Iris pigment epithelial cell (primary cell): ENCODE measurements at places on chromosomes 1 and 21.
A peak's percentile ranks its signal among the peaks of the same experiment; 100 is the strongest.

DNA sequence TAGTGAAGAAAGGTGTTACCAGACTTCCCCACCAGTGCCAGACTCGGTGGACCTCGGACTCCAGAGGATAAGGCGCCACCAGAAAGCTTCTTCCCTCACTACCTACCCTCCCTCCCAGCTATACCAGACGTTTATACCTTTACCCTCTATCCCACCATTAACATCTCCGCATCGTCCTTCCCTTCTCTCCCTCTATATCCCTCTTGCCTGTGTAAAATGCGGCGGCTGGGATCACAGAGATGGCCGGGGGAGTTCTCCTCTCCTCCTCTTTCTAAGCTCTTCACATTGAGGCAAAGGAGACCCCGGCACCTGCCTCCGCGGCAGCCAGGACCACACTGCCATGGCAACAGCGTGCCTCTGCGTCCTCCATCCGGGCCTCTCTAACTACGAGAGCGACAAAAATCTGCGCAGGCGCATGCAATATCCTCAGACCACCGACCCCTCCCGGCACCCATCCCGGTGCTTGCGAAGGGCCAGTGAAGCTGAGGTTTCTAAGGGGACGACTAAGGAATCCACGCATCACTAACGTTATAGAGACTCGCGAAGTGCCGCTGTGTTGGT lies at the start of gene CCDC181:
CCDC181 (minus strand) TSS at position 394 of the 561 bp plus-strand sequence. CDS start 2,547 bp downstream, outside the sequence.
- DNase-seq: peak; percentile 50

DNA sequence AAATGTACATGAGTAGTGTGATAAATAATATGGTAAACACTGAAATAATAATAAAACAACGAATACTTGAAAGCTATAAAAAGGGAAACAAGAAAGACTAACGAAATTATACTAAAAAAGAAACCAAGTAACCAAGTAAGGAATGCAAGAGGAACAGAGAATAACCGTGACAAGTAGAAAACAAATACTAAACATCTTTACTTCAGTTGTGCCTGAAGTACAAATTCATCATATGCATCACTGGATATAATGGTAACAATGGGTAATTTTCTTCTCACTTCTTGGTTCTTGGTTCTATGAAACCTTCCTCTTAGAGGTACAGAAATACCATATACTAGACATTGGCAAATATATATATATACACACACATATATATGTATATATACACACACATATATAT lies 1093.6 kb upstream of the B3GALT2 start:
- DNase-seq: no peak

- DNase-seq: peak; percentile 39
These were observed 576 bp downstream of the ZFP69 start for GRCh38 chr1:40477678-40478053.

- no peak for DNase-seq
These were observed 205.7 kb upstream of the SAMSN1 start for GRCh38 chr21:14751602-14752344.

DNA sequence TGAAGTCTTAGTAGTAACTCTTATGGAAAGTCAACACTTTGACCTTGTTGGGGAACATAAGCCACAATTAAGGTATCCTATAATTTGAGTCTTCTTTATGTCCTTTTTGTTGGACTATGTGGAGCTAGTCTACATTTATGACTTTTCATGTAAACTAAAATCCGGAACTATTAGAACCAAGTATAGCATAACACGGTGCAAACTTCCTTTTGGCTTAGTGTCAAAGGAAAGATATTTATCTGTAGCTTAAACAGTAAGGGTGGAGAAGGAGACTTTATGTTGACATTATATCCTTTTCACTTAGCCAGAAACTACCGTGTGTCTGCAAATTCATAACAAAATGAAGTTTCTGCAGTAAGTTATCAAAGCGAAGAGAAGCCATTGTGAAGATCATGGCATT lies 7.3 kb downstream of the UAP1 start:
- no peak for DNase-seq
